CD14-positive monocyte (primary cell): ENCODE measurements at places on chromosomes 5 and 9. TPM values are rescaled to one million over a fixed set of nuclear protein-coding genes. Genes with fewer than 3 reads are reported as not detected.

- no peak for DNase-seq
Observed at GRCh38 chr5:124504081-124504916, 242.1 kb downstream of the ZNF608 start.

GRCh38 chr5:110561510-110561909 is 165.0 kb downstream of the TMEM232 start:
- no peak for DNase-seq

Gene SHOC1
- polyA plus RNA-seq = not detected

Gene SPINK4
- polyA plus RNA-seq = not detected

DNA sequence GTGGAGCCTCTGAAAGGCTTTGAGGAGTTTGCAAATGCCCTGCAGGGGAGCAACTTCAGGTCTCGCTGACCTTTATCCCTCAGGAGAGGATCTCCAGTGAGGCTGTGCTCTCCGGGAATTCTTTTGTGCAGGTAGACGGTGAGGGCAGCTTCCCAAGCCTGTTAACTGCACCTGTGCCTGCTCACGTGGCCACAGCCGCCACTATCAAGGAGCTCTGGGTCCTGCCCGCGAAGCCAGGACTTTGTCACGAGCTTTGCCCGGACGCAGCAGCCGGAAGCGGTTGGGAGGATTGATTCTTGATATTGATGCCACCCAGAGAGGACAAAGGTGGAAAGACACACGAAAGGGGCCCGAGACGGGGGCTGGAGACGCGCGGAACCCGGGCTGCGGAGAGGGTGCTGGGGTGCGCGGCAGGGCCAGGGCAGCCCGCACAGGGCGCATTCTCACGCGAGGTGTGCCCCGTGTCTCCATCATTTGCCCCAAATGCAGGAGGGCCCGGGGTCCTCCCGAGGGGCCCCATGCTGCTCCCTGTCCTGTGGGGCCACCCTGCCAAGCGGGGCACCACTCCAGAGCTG is 18.2 kb downstream of the SLC9A3 start:
- DNase-seq = no peak

DNA sequence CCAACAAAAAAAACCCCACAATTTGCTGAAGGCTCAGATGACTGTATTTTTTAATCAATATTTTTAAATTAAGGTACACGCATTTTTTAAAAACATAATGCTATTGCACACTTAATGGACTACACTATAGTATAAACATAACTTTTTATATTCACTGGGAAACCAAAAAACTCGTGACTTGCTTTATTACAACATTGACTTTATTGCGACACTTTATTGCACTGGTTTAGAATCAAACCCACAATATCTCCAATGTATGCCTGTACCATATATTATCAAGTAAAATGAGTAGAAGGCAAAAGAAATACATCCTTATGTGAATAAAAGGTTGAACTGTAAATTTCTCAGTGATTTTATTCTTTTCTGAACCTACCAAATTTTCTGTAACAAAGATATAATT is 53.7 kb downstream of the RICTOR start:
- peak; percentile 17 for DNase-seq

Gene BAAT
- polyA plus RNA-seq = not detected

DNA sequence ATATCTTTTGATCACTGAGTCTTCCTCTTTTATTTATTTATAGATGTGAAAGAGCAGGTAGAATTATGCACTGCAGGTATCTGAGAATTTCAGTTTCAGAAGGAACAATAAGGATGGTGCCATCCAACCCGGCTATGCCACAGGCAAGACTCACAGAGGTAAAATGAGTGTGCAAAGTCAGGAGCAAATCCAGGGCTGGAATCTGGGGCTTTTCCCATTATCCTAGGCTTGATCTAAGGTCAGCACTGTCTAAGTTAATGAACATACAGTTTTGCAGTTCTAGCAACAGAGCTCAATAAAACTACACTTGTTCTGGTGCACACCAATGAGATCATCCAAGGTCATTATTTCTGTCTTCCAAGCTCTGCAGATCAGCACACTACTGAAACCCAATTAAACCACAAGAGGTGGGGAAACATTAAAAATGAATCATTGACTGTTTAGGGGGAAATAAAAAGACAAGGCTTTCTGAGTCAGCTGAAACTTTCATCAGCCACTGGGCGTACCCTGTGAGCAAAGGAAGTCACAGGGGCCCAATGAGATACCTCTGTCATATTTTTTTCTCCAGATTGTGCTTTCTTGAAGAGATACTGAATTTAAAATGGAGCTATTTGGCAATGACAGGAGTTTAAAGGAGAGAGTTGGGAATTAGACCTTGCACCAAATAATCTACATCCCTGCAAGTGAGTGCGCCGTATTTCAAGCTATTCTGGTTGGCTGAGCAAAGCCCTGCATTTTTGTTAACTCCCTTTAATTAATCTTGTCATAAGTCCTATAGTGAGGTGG is 662.2 kb upstream of the ZNF608 start:
- no peak for DNase-seq

- no peak for DNase-seq
Observed at GRCh38 chr5:150989695-150990094, 30.7 kb upstream of the GPX3 start.

GRCh38 chr5:15634591-15635288 is 134.8 kb downstream of the FBXL7 start:
- no peak for DNase-seq

DNA sequence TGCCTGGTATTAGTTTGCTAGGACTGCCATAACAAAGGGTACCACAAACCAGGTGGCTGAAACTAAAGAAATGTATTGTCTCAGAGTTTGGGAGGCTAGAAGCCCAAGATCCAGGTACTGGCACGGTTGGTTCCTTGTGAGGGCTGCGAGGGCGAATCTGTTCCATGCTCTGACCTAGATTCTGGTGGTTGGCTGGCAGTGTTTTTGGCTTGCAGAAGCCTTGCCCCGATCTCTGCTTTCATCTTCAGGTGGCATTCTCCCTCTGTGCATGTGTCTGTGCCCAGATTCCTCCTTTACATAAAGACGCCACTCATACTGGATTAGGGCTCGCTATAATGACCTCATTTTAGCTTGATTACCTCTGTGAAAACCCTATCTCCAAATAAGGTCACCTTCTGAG is 36.7 kb downstream of the RAI14 start:
- no peak for DNase-seq

GRCh38 chr5:68055686-68056085 is 159.9 kb upstream of the PIK3R1 start:
- DNase-seq = no peak

Gene GABRA6
- not detected for polyA plus RNA-seq

DNA sequence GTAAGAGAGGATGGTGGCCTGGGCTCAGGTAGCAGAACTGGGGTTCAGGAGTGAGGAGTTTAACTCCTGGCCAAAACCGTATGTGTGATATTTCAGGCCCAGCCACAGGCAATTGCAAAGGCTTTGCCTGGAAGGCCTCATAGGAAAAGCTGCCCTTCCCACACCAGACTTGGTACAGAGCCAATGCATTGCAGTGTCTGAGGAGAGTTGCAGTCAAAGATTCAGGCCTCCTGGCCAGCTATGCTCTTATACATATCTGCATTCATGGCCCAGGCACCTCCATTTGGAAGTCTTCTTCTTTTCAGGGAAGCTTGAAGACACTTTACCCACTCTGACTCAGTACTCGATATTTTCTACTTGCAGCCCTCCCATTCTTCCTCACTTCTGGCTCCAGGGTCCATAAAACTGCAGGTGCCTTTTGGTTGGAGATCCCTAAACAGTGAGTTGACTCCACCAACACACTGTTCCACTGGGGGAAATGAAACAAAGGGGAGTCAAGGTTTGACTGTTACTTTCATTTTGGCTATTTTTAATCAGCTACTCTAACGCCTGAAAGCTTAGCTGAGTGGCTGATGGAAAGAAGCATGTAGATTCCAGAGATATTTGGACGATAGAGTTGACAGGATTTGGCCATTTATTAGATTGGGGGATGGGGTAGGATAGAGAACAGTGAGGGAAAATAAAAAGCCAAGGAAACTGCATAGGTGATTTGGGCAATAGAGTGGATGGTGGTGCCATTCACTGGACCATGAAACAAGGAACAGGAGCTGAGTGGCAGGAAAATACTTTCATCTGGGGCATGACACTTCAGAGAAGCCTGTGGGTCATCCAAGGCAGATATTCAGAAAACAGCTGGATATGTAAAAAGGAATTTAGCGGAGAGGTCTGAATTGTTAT is 30.6 kb upstream of the IL33 start:
- DNase-seq = no peak

Gene FAM200C
- polyA plus RNA-seq = not detected

Gene CCDC112
- 3.5 and 4.3 TPM in 2 replicates for polyA plus RNA-seq

Gene PCDHB4
- not detected for polyA plus RNA-seq

DNA sequence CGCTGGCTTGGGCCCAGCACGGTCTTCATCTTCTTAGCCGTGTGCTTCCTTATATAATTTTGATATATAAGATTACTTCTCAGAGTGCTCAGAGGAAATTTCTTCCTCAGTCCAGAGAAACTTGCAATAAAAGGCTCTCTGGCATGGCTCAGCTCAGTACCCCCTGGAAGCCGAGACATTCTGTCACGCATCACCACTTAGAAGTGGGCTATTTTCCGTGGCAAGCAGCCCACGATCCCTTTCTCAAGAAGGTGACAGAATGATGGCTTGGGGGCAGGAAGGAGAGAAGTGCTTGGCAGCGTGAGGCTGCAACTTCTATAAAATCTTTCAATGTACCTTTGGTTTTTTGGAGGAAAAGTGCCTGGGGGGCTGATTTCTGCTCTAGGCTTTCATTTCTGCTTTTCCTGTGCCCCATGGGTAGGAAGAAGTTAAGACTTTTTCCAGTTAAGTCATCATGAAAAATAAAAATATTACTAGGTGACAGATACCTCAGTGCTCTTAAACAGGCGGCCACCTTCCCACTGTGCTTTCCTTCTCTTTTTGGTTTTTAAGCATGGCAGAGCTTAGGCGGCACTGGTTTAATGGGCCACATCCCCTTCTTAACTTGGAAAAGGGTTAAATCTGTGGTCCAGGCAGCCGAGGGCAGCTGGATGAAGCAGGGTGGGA is 104.6 kb downstream of the MVB12B start:
- no peak for DNase-seq

- no peak for DNase-seq
Observed at GRCh38 chr9:121133104-121133816, 58.5 kb downstream of the CNTRL start.

Gene OR1J2
- polyA plus RNA-seq = not detected

- DNase-seq = no peak
Observed at GRCh38 chr5:67425514-67425913, 228.9 kb upstream of the CD180 start.

GRCh38 chr9:19231126-19231903 is 822 bp downstream of the DENND4C start:
- peak; percentile 39 for DNase-seq

GRCh38 chr5:37121465-37121864 is 127.7 kb downstream of the CPLANE1 start:
- DNase-seq = no peak

- no peak for DNase-seq
Observed at GRCh38 chr9:136174779-136175615, 29.9 kb downstream of the LHX3 start.

DNA sequence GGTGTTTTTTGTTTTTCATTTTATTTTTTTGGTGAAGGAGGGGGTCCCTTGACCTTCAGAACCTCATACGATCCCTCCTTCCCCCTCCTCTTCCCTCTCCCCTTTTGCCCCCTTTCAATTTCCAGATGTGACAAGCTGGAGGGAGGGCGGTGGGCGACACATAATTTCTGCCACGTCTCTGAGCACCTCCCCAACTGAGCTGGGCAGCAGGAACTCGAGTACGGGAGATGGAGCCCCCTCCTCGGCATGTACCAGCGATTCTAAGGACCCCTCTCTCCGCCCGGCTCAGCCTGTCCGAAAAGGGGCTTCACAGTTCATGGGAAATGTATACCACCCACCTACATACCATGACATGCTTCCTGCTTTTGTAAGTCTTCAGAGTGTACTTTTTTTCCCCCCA is 52.4 kb downstream of the PRRC2B start:
- no peak for DNase-seq

DNA sequence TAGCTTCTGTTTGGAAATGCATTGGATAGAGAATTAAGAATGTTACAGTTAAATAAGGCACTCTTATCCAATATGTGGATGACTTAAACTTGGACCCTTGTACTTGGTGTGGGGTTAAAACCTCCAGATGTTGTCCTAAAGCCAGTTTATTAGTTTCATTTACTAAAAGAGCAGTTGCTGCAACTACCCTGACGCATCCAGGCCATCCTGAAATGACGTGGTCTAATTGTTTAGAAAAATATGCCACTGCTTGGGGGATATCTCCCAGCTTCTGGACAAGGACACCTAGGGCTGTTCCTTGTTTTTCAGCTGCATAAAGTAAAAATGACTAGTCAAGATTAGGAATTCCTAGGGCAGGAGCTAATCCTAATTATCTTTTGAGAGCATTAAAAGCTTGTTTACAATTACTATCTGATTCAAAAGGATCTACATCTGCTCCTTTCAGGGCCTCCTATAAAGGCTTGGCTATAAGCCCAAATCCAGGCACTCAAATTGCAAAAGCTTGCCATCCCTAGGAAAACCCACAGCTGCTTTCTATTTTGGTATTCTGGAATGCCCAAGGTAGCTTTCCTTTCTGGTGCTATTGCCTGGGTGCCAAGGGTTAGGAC is 45.7 kb upstream of the SLCO4C1 start:
- DNase-seq = no peak

DNA sequence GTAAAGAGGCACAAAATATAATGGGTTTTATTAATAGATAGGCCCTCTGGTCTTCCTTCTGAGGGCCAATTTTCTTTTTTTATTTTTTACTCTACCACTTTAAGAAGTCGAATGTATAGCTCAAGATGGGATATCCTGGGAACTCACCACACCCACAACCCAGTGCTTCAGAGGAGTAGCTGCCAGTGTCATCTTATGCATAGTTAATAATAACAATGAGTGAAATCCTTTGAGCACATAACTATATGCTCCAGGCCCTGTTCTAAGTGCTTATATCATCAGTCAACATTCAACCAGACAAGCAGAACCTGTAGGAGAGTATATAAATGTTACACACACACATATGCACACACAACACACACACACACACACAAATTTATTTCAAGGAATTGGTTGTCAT is 150.3 kb upstream of the ACTBL2 start:
- DNase-seq = no peak

DNA sequence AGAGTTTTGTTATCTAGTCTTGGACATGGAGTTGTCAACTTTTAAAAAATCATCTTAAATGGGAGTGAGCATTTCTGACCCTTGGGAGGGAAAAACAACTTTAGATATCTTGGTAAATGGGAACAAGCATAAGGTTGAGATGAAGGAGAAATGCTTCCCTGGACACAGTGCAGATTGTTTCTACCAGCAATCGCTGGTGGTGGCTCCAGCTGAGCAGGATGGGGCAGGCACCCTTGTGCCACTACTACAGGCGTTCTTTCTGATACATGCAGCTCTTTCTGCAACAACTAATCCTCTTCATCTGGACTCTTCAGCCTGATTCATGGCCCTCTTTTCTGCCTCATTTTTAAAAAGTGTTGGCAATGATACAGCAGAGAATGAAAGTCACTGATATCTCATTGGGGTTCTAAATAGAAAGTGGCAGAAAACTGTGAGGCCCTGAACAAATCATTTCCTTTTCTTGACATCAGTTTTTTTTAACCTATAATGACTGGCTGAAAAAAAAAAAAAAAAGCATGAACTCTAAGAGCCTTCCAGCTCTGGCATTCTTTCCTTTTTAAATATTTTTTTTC is 409.4 kb upstream of the PTGER4 start:
- no peak for DNase-seq

GRCh38 chr5:4901924-4902323 is 238.2 kb upstream of the ADAMTS16 start:
- no peak for DNase-seq

- DNase-seq = peak; percentile 19
Observed at GRCh38 chr5:10333154-10334006, 20.1 kb upstream of the MARCHF6 start.

Gene COL27A1
- 0.03 TPM in 1 of 2 replicates, not detected in the other for polyA plus RNA-seq

Gene POLR3G
- polyA plus RNA-seq = 0.13 TPM

Gene MEIKIN
- 1.6 TPM for polyA plus RNA-seq

Gene SLC25A48
- not detected for polyA plus RNA-seq

Gene ASTN2
- polyA plus RNA-seq = not detected

Gene ZNF346
- 6.4 TPM for polyA plus RNA-seq
